ENCODE measurements at places on chromosomes 5 and 9. TPM values are rescaled to one million over a fixed set of nuclear protein-coding genes. Genes with fewer than 3 reads are reported as not detected.

Gene SLC6A7
- not detected for total RNA-seq

Gene LRRC26
- 0.53 TPM for total RNA-seq

DNA sequence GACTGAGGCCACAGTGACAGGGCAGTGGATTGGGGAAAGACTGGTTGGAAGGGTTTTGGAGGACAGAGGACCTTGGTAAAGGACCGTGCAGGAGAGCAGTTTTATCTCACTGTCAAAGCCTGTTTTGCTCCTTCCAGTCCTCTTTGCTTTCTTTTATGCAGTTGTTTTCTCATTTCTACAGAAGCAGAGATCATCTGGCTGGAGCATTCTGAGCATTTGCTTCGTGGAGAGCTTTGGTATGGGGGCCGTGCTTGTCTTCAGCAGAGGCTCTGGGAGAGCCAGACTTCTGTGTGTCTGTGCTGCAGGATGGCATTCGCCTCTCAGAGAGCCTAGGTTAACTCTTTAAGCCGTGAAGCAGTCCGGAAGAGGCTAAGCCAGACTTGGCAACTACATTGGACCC is 171.8 kb upstream of the TUT7 start:
- DNase-seq, result no peak

Gene CSF1R
- 0.06 TPM for total RNA-seq

Gene HTR4
- not detected for total RNA-seq

- no peak for DNase-seq
Measured at GRCh38 chr9:99298614-99299013, 76.5 kb downstream of the SEC61B start.
